Bronchus fibroblast of lung (primary cell): ENCODE measurements at places on chromosomes 2 and 18. TPM values are rescaled to one million over a fixed set of nuclear protein-coding genes. Genes with fewer than 3 reads are reported as not detected.

Gene LINC00305
- total RNA-seq: not detected in 2 replicates

Gene RGPD3
- under 0.01 TPM in 1 of 2 replicates, not detected in the other for total RNA-seq

Gene TEX44
- not detected in 2 replicates for total RNA-seq

Gene SH2D6
- 0.34 and 0.59 TPM in 2 replicates for total RNA-seq

Gene ZNF521
- total RNA-seq: 18.4 and 55.1 TPM in 2 replicates

Gene SGO2
- total RNA-seq: 14.7 and 23.2 TPM in 2 replicates
